ENCODE measurements at places on chromosomes 7 and 10. TPM values are rescaled to one million over a fixed set of nuclear protein-coding genes. Genes with fewer than 3 reads are reported as not detected.

DNA sequence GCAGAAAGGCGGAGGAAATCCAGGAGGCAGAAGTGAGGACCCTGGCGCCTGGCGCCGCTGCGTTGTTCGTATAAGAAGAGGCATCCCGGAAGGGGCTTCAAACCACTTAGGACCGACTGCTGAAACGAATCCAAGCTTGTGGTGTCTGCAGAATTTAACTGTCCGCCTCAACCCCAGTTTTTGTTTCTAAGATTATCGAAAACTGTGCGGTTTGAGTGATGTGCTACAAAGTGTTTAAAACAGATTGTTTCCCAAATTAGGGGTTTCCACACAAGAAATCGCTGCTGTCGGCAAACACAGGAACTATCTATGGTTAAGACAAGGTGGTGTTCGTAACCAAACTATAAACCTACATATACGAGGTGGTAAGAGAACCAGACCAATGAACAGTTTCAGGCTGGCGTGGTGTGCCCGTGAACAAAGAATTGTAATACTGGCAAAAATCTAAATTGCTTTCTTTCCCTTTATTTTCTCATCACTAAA lies 835 bp upstream of the DGKI start:
- no peak for DNase-seq

Gene ETV1
- total RNA-seq: 15.2 TPM

- DNase-seq: no peak
Measured at GRCh38 chr7:70585071-70585470, 546.9 kb upstream of the GALNT17 start.

GRCh38 chr7:42181566-42181965 lies 55.4 kb downstream of the GLI3 start:
- DNase-seq: no peak

Gene MINDY3
- total RNA-seq: 27.3 TPM

DNA sequence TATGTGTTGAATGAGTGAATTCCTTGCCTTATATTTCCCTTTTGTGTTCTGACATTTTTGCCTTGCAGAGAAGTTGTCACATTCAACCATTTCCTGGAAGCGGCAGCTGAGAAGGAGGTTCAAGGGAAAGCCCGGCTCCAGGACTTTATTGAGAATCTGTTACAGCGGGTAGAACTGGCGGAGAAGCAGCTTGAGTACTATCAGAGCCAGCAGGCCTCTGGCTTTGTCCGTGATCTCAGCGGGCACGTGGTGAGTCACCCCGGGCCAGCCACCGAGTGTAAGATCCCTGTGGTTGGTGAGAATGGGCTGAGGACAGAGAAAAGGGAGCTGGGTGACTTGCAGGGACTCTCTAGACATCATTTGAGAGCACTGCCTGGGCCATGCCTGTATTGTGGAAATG lies 14.2 kb downstream of the ZNF365 start:
- DNase-seq: no peak

DNA sequence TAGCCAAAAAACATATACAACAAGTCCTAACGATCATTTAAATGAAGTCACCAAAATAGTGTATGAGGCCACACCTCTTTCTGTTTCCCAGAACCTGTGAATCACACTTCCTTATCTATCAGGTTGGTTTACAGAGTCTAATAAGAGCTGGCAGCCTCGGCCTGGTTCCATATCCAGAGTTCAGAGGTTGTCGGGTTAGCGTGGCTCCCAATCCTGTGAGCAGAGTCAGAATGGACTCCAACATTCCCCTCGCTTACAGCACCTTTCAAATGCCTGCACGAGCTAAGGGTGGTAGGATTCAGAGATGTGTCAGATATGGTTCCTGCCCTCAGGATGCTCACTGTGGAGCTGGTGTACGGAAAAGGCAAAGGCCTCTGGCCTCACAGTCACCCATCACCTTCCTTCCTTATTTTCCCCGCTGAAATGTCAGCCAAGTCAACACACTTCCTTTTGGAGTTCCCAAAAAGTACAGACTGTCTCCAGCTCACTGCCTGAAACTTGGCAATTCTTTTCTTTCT lies 6.0 kb downstream of the IL15RA start:
- peak; percentile 57 for DNase-seq

- no peak for DNase-seq
Measured at GRCh38 chr10:112765717-112766235, 184.3 kb upstream of the TCF7L2 start.

DNA sequence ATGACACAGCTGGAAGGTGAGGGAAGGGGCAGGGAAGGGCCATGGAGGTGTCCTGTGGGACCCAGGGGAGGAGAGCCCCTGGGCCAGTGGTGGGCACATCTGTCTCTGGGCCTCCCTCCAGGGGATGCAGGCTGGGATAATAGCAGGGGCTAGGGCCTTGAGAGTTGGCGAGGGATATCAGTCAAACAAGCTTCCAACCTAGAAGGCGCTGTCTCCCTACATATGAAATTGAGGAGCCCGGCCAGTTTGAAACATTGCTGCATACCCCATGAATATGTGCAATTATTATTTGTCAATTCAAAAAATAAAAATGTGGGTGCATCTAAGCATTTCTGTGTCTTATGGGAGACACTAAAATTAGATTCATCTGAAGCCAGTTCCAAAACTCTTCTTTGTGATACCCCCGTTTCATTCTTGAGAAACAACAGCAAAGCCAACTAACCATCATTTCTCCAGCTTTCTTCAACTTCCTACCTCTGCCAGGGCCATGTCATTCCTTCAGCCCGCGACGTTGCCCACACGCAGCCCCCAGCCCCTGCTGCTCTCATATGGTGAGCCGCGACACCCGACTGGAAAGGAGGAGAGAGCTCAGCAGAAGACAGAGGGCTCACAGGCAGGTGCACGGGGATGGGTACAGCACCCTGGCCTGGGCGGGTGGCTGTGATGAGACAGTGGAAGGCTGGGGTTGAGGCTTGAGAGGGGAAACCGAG lies 418.7 kb downstream of the GLRX3 start:
- DNase-seq: no peak

DNA sequence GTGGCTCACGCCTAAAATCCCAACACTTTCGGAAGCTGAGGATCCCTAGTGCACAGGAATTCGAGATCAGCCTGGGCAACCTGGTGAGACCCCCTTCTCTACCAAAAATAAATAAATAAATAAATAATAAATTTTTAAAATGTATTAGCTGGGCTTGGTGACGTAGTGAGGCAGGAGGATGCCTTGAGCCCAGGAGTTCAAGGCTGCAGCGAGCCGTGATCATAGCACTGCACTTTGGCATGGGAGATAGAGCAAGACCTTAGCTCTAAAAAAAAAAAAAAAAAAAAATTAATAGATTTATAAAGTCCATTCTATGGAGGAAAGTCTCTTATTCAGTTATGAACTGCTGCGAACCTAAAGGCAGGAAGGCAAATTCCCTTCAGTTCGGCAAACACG lies 1.1 kb upstream of the PTPN12 start:
- DNase-seq: no peak

GRCh38 chr10:21300551-21300950 lies 224.9 kb downstream of the SKIDA1 start:
- DNase-seq: no peak

DNA sequence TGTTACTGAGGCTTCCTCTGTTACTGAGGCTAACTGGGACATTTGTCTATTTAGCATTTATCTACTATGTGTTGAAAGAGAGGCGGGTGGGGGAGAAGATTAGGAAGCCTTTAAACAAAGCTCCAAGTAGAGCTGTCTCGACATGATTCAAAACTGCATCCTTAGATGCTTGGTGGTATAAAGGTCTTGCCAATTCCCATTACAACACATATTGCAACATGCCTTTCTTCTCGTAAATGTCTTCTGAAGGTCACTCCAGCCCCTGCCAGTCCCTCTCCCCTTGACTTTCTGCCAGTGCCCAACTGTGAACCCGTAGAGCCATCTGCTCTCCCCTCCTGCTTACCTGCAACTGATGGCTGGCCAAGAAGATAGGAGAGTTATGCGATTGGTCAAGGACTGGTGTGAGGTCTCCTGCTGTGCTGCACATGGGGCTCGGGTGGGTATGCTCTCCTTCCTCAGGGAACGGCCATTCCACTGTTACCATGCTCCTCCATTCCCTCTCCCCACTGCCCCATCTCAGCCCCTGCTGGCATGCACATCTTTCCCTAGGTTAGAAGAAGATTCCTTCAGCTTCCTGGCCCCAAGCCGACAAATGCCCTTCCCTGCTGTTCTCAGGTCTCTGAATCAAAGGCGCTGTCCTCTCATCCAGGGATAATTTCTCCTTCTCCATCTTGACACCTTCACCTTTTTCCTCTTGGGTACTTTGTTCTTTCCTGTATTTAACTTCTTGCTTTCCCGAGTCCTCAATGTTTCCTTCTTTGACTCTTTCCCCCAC lies 43.6 kb upstream of the ZNF32 start:
- no peak for DNase-seq

DNA sequence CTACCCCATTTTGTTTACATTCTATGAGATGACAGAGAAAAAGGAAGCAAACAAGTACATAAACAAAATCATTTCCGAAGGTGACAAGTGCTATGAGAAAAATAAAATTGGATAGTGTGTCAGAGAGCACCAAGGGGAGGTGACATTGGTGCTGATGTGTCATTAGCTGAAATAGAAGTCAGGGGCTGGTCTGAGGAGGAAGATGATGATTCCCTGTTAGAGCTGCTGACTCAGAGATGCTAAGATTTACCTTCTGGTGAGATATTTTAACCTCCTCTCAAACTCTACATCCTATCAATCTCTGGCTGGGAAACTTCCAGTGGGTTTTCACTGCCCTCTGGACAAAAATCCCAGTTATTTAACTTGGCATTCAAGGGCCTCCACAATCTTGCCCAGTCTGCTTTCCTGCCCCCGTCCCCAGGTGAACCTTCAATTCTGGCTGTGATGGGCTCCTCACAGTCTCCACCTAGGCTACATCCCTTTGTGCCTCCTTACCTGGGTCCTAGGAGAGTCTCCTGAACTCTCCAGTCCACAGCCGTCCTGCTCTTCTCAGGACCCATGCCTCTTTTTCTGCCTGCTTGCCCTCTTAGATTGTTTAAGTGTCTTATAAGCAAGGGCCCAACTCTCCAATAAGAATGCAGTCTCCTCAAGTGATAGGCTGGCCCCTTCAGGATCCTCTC lies 26.6 kb downstream of the DUSP5 start:
- no peak for DNase-seq

- DNase-seq: no peak
Measured at GRCh38 chr7:27088002-27088922, 7.5 kb downstream of the HOXA1 start.

- DNase-seq: no peak
Measured at GRCh38 chr10:49082766-49083165, 32.6 kb downstream of the VSTM4 start.

- no peak for DNase-seq
Measured at GRCh38 chr7:31924251-31924650, 146.0 kb downstream of the PDE1C start.

DNA sequence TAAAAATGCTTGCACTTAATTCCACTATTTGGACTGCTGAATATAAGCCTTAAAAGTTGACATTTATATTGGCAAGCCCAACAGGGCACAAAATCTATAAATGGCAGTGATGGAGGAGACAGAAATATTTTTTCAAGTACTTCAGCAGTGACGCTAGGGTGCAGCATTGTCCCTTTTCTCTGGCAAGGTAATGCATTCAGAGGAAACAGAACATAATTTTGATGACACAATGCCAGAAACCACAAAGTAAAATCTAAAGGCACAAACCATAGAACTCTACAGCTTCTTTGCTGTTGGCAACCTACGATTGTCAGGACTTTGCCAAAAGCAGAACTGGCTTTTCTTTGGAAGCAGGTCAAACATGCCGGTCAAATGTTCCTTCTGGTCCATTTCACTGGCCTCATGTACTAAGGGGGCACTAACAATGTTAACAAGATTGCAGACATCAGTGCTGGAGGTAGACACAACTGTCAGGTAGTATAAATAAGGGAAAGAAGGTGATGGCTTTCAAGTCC lies 30.9 kb upstream of the FAM133B start:
- DNase-seq: no peak

GRCh38 chr10:122854648-122855047 lies 9.0 kb upstream of the CUZD1 start:
- DNase-seq: no peak

DNA sequence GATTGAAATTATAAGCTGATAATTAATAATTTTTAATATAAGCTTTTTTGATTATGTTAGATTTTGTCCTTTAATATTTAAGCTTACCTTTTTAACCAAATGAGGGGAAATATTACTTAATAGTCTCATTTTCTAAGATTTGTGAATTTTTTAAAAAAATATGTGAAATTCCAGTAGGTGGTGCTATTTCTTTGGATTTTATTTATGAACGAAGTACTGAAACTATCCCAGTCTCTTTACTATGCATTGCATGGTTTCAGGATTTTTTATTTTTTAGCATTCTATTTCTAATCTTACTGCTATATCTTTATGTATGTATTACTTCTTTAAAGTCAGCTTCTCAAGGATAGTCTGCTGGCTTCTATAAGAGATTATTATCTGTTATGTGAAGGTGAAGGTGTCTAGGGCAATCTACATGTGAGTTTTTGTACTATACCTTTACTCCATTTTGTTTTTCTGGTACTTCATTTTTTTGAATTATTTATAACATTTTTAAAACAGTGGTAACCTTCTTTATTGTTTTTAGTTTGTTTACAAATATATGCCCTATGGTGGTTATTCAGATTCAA lies 78.3 kb downstream of the ATRNL1 start:
- DNase-seq: no peak

Gene CPA2
- not detected for total RNA-seq

- DNase-seq: no peak
Measured at GRCh38 chr7:126948664-126949063, 304.1 kb downstream of the GRM8 start.

- DNase-seq: no peak
Measured at GRCh38 chr10:93992400-93993030, 1.2 kb upstream of the PLCE1 start.
